ENCODE measurements at places on chromosomes 3 and 15.

DNA sequence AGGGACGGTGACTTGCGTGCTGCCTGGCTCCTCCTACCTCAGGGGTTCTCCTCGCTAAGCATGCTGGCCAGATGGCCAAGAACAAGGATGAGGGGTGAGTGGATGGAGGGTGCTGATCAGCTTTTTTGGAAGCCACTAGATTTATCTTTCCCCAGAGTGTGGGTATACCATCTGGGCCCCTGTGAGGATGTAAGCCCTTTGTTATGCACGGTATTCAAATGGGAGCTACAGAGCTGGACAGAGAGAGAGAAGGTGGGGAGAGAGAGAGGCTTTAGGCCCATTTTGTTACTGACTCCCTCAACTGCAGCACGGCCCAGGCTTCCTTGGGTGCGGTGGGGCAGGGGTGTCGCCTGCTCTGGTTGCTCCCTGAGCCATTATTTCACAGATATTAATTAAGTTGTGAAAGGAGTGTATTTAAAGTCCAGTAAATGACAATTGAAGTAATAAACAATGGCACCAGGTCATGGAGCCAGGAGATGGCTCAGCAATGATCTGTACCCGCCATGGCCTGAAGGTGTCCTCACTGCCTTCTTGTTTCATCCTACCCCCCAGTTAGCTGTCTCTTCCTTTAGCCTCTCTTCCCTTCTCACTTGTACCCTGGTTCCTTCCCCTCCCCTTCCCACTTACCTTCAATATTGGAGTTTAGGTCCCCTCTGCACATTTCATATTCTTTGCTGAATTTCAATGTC is 158.0 kb downstream of the CLSTN2 start:
- DNase-seq, result no peak

DNA sequence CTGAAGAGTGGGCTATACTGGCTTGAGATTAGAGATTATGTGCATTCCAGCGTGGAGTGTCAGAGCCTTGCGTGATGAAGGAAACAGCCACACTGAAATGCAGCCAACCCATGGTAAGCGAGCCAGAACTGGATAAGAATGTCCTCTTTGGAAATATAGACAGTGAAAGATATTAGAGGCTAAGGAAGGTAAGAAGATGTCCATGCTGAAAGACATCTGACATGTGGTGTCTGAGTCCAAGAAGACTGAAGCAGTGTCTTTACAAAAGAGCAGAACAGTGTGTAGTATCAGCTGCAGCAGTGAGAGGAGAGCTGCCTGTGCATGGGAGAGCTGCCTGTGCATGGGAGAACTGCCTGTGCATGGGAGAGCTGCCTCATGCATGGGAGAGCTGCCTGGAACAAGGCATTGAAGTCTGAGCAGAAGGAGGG is 672.2 kb downstream of the DIPK2A start:
- DNase-seq, result no peak

GRCh38 chr3:171731691-171732090 is 78.6 kb downstream of the PLD1 start:
- DNase-seq, result no peak

DNA sequence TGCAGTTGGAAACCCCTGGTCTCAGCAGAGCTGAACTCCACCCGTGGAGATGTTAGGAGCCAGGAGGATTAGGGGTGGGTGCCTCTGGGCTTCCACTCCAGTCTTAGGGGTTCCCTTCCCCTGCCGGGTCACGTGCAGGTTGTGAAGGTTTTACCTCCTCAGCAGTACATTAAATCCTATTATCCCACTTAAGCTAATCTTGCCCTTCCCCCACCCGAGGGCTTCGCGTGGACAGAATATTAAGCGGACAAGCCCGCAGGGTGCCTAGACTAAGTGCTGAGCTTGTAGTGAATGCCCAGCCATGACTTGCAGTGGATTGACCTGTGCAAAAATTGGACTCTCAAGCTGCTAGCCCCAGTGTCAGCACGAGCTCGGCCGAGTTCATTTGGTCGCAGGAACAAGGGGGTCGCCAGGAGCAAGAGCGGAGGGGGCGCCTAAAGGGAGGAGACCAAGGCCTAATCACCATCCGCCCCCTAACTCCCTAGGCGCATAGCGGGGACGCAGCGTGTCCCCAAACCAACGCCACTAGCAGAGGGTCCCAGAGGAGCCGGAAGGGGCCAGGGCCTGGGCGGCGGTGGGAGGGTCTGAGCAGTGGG is 498 bp upstream of the SEMA4B start:
- DNase-seq, result no peak

DNA sequence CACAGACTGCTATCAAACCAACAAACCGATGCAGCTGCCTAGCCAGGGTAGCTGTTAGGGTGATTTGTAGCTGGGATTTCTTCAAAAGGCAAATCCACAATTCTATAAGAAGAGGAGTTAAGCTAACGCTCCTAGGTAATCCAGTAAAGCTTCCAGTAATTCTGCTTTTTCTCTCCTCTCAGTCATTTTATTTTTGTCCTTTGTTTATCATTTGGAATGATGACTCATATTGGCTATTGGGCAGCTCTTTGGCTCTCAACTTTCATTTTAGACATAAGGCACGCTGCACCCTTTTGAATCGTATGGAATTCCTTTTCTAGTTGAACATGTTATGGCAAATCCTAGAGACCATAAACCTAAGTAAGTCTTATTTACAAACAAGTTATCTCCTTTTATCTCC is 53.2 kb upstream of the PPARG start:
- no peak for DNase-seq

DNA sequence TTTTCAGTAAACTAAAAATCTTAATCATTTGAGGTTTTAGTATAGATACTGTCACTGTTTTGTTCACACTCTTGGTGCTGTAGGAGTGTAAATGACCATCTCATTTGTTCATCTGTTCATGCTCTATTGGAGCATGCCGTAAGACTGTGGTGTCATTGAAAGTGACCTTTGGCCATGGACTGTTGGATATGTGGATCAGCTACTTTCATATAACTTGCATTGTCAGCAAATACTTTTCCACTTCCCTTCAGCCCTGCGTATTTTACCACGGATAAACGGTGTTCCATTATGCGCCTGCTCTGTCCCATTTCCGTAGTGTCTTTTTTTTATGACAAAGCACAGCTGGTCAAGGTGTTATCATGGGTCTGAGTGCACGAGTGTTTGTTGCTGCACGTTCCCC is 32.6 kb upstream of the SENP5 start:
- no peak for DNase-seq
